ENCODE measurements at places on chromosomes 2 and 18.

GRCh38 chr2:18849841-18850578, 260.6 kb upstream of the NT5C1B start:
- no peak for DNase-seq

DNA sequence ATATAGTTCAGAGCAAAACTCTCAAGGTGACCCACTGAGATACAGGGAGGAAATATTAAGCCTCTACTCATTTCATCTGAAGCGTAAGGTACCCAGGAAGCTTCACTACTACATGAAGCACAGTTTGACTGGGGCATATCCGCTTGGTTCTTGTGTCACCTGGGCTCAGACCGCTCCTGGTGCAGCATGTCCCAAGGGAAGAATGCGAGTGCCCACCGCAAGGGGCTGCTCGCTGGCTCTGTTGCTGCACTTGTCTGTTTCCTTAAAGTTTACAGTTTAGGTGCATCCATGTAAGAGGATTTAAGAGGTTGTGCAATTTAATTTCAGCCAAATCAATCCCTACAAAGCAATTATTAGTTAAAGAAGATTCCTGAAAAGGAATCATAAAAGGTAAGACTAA, 507.8 kb downstream of the FBXO15 start:
- DNase-seq, result no peak

DNA sequence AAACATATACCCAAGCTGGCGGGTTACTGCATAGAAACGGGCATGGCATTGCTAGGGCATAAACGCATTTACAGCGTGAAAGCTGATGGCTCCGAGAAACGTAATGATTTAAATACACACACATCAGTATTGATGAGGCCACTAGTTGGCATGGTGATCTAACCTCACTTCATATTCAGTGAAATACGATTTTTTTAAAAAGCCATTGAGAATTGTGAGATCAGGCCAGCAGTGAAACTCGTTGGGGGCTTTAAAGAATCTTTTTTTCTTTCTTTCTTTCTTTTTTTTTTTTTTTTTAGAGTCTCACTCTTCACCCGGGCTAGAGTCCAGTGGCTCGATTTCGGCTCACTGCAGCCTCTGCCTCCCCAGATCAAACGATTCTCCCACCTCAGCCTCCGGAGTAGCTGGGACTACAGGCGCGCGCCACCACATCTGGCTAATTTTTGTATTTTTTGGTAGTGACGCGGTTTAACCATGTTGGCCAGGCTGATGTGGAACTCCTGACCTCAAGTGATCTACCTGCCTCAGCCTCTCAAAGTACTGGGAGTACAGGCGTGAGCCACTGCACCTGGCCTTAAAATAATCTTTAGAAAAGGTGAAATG, 2.4 kb upstream of the SMAD7 start:
- no peak for DNase-seq

GRCh38 chr2:121501031-121501430, 29.6 kb upstream of the RNU4ATAC start:
- peak; percentile 56 for DNase-seq

GRCh38 chr2:9165625-9166024, 41.0 kb upstream of the ASAP2 start:
- DNase-seq, result peak; percentile 58

DNA sequence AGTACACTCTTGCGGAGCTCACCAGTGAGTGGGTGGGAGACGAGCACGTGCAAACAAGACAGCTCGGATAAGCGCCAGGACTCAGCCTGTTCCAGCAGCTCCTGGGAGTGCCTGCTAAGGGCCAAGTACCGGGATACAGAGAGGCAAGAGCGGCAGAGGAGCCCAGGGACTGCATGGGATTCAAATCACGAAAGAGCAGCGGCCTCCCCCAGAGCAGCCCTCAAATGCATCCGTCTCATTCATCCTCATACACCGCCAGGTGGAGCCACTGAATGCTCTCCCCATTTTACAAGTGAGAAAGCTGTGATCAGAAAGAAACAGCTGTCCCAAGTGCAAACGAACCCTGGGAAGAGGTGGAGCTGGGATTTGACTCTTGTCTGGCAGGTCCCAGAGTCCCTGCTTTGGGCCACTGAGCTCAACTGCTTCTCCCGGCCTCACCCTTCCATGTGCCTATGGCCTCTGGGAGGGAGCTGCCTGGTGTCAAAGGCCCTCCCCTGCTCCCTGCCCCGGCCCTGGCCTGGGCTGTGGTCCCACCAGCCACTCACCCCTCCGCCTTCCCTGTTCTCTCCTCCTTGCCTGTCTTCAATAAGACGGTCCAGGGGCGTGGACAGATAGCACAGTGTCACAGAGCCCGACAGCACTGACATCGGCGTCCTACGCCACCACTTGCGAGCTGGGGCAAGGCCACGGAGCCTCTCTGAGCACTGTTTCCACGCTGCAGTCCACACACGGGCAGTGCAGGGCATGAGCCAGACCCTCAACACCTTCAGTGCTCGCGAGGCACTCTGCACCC, 72.8 kb upstream of the TAF1B start:
- peak; percentile 82 for DNase-seq

DNA sequence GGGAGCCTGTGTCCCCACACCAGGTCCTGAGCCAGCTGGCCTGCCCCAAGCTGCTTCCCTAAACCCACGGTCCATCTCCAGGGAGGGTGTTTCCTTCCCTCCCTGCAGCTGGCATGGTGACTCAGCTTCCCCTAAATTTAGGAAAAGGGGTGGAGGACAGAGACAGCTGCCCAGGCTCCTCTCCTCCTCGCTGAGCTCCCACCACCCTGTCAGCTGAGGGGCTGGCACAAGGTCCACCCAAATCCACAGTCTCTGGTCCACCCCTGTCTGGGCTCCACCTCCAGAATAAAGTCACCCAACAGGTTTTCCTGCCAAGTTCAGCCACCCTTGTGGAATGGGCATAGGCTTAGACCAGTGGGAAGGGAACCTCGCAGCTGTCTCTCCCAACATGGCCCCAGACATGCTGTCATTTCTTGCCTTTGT, 156.5 kb downstream of the TNS1 start:
- DNase-seq, result no peak

DNA sequence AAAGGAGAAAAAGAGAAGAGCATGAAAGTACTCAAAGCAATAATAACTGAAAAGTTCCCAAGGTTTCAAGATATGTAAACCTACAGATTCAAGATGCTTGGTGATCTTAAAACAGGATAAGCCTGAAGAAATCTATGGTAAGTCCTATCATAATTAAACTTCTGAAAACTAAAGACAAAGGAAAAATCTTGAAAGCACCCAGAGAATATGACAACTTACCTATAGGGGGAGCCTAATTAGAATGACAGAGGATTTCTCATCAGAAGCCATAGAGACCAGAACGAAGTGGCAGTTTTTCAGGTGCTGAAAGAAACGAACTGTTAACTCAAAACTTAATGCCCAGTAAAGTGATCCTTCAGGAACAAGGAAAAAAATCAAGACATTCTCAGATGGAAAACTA, 59.7 kb downstream of the XDH start:
- DNase-seq, result peak; percentile 13

- no peak for DNase-seq
Observed at GRCh38 chr18:13580991-13581390, 145.4 kb downstream of the FAM210A start.

DNA sequence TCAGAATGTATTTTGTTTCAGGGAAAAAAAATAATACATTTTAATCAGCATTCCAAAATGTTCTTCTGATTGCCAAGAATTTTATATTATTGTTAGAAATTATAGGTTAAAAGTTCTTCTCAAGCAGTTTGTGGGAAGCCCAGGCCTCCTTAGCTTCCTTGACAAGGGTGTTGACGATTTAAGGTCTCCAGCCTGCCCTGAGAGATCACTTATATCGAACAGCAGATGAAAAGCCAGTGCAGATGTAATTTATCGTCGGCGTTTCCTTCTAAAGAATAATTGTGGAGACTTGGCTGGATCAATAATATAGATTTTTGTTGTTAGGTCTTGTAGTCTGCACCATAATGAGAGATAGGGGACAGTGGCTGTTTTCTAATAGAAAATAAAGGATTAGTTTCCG, 280.6 kb downstream of the ZNF407 start:
- DNase-seq, result no peak

GRCh38 chr2:166297951-166298350, 77.8 kb downstream of the SCN9A start:
- no peak for DNase-seq

GRCh38 chr2:158138255-158138654, 36.6 kb downstream of the UPP2 start:
- DNase-seq, result no peak

- no peak for DNase-seq
Observed at GRCh38 chr2:167400546-167400945, 512.3 kb downstream of the XIRP2 start.

DNA sequence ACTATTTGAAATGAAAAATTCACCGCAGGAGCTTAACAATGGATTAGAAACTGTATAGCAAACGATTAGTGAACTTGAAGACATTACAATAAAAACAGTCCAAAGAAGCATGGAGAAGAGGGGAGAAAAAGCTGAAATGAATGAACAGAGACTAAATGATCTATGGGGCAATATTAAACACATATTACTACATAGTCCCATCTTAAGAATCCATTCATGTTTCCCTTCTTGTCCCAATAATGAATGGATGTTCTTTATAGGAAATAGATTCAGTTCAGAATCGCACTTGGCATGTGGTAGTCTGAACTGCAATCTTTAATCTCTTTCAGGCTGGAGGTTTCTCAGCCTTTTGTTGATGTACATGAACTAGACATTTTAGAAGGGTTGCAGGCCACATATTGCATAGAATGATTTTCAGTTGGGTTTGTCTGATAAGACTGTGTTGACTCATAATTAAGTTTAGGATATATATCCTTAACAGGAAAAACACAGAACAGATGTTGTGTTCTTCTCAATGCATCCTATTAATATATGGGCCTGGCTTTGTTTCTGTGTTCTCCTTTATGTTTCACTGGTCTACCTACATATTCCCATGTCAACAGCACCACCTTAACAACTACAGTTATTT, 27.9 kb downstream of the CCDC88A start:
- DNase-seq, result no peak

GRCh38 chr2:29011418-29012060, 30.4 kb downstream of the TOGARAM2 start:
- no peak for DNase-seq

- no peak for DNase-seq
Observed at GRCh38 chr2:61792355-61792890, 61.4 kb downstream of the FAM161A start.

- peak; percentile 99 for DNase-seq
Observed at GRCh38 chr2:27050281-27050995, 1.0 kb upstream of the AGBL5 start.

DNA sequence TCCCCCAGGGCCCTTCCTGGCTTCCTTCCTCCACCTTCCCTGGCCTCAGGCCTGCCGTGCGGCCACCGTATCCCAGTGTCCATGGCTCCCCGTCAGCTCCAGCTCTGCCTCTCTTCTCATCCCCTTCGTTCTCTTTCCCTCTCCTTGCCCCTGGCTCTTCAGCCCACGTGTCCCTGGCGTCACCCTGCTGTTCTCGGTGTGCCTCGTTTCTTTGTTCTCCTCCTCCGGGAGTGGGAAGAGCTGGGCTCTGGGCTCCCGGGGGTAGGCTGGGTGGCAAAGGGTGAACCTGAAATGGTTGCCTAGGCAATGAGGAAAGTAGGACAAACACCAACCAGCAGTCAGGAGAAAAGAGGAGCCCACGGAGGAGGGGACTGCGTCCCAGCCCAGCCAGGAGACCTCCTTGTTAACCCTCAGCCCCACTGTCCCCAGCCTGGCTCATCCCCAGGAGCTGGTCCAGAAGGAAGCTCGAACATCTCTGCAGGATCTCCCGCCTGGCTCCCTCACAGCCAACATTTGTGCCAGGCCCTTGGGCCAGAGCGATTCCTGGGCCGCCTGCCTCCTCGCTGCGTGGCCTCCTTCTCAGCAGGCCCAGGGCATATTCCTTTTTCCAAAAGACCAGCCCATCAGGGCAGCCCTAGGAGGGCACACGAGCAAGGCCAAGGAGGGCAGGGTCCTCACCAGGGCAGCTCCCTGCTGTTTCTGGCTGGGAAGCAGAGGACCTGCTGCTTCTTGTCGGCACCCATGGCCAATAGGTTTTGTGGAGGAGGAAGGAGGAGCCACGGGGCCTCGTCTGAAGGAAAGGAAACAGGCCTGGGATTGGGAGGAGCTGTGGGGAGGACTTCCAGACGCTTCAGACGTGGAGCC, 30.9 kb upstream of the DNMT3A start:
- DNase-seq, result no peak

DNA sequence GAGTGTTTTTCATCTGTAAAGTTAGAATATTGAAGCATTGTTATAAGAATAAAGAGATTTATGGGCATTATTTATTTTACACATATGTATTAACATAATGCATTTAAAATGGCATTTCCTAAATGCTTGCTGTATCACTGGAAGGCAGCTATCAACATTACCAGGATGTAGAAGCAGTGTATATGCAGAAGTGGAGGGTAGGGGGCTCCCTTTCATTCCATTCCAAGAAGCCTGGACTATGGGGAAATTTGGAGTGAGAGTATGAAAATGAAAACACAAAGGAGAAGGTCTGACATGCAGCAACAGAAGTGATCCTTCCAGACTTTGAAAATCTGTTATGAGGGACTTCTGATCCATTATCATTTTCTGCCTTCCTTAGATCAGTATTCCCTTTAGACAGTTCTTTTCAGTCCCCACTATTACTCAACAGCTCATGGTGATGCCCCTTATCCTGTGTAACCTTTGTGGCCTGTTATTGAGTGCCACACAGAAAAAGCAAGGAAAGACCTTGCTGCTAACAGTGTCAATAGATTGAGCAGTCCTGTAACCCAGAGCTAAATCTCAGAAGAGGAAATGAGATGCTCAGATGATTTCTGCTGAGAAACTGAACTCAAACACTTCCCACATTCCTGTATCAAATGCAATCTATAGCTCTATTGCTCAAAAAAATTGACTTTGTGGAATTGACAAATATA, 216.6 kb downstream of the HNMT start:
- DNase-seq, result no peak

DNA sequence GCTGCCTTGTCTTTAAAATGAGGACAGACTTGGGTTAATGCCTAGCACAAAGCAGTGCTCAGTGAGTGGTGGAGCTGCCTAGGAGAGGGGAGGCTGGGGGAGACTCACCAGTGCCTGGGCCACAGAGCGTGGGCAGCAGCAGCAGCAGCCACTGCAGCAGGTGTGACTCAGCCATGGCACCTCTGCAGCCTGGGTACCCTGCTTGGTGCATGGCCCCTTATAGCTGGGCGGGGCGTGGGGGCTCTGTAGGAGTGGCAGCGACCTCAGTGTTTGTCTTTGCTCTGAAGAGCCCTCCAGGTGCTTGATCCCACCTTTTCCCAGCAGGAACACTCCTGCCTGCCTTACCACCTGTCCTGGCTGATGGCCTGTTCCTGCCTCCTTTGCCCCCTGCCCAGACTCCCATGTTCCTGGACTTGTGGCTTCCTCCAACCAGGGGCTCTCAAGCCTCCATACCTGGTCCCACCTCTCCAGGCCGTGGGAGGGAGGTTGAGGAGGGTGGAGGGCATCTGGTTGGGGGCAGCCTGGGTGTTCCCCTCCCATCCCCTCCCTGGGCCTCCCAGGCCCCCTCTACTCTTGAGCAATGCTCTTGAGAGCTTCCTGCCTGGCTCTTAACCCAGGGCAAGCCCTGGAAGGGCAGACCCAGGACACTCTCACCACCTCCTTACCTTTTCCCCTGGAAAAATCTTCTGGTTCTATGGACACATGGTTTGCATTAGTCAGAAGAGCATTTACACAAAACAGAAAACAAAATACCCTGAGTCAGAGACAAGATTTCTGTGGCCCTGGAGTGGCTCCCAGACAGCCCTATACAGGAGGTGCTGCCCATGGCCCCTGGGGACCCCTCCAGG, at the start of gene SFTPB:
Gene SFTPB (minus strand): TSS at position 191 of the 848 bp plus-strand sequence. CDS start 16 bp downstream, at position 175.
- peak; percentile 52 for DNase-seq

- no peak for DNase-seq
Observed at GRCh38 chr2:218005486-218005885, 2.7 kb upstream of the TNS1 start.

GRCh38 chr2:212991120-212991519, 160.3 kb downstream of the IKZF2 start:
- DNase-seq, result no peak
